ENCODE measurements at places on chromosomes 3 and 15.
A peak's percentile ranks its signal among the peaks of the same experiment; 100 is the strongest.

- no peak for DNase-seq
These were observed 172.5 kb downstream of the NTRK3 start for GRCh38 chr15:88083811-88084760.

- no peak for DNase-seq
These were observed 26.1 kb upstream of the MGLL start for GRCh38 chr3:127848131-127849129.

DNA sequence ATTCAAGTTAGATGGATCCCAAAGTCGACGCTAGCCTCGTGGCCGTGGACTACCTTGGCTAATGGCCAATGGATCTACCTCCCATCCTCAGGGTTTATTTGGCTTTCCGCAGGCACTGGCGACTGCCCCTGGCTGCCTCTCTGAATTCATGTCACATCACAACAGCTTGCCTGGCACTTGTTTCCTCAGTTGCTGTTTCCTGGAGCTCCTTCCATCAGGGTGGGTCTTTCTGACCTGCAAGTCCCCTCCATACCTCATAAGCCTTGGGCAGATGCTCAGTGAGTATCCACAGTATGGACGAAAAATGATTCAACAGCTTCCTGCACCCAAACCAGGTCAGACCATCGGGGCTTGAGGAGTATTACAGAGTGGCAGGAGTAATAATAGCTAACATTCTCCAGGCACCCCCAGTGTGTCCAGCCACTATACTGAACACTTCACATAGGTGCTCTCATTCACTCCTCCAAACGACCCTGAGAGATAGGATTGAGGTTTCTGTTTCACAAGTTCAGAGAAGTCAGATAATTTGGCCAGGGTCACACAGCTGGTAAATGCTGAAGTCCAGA is 311.5 kb downstream of the TLE3 start:
- no peak for DNase-seq

- no peak for DNase-seq
These were observed 36.2 kb upstream of the CLRN1 start for GRCh38 chr3:151008699-151009098.

- DNase-seq: no peak
These were observed 25.0 kb downstream of the DNAH1 start for GRCh38 chr3:52341123-52341522.

DNA sequence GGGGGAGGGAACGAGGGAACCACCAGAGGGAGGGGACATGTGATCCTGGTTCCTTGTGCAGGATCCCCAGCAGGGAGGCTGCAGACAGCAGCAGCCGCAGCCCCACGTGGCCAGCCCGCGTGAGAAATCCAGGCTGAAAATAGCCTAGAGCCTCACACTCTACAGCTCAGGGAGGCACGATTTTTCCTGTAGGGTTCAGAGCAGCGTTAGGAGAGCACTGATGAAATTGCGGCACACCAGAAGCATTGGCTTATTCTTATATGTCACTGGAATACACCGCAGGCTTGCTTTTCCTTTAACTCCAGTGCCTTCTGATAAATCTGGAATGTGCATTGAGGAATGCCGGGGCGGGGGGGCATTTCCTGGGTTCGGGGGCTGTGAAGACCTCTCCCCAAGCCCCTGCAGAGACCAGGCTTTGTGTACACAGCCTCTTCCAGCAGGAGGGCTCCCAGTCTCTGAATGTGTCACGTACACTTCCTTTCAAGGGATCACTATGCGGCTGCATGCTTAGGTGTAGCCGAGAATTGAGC is 193.0 kb downstream of the ATP10A start:
- DNase-seq: no peak

GRCh38 chr3:182904164-182904563 is 76.2 kb downstream of the DCUN1D1 start:
- no peak for DNase-seq

DNA sequence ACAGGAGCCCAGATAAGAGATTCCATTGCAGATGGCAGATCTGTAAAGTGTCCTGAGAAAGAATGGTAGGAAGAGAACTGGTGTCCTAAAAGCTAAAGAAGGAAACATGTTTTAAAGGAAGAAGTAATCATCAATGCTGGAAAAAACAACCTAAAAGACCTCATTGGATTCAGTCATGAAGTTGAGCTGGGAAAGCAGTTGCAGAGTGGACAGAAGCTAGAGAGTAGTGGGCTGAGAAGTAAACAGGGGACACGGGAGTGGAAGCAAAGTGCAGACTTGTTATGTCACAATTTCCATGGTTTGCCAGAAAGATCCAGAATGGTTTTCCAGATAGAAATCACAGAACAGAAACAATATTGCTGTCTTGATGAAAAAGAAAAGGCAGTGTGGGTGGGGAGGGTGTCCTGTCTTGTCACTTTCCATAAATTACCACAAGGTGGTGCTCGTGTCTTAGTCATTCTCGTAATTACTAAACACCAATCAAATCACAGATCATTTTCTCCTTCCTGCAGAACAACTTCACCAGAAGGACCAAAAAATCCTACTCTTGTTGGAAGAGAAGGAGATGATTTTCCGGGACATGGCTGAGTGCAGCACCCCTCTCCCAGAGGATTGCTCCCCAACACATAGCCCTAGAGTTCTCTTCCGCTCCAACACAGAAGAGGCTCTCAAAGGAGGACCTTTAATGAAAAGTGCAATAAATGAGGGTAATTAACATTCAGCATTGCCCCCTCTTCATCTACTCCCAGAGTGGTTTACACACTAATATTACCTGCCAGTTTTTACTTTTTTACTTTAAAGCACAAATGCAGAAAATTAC is 64.5 kb downstream of the KLHL25 start:
- peak; percentile 77 for DNase-seq

DNA sequence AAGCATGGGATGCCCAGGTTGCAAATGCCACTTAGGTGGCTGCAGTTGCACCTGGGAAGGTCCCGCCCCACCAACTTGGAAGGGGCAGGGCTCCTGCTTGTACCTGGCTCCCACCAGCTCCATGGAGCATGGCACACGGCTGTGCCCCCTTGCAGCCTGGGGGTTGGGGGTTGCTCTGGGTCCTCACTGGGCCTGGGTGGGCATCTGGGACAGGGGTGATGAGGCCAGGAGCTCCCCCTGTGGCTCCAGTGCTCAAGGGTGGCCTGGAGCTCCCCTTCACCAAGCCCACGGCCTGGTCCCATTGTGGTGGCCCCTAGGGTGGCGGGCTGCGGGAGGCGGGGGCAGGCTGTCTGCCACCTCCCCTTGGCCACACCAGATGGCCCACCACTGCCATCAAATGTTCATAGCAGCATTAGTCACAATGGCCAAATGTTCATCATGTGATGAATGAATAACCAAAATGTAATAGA is 36.7 kb downstream of the GHSR start:
- no peak for DNase-seq

GRCh38 chr3:5260992-5261501 is 73.5 kb downstream of the EDEM1 start:
- DNase-seq: no peak

- peak; percentile 47 for DNase-seq
These were observed 146.1 kb upstream of the UMPS start for GRCh38 chr3:124584245-124584551.

DNA sequence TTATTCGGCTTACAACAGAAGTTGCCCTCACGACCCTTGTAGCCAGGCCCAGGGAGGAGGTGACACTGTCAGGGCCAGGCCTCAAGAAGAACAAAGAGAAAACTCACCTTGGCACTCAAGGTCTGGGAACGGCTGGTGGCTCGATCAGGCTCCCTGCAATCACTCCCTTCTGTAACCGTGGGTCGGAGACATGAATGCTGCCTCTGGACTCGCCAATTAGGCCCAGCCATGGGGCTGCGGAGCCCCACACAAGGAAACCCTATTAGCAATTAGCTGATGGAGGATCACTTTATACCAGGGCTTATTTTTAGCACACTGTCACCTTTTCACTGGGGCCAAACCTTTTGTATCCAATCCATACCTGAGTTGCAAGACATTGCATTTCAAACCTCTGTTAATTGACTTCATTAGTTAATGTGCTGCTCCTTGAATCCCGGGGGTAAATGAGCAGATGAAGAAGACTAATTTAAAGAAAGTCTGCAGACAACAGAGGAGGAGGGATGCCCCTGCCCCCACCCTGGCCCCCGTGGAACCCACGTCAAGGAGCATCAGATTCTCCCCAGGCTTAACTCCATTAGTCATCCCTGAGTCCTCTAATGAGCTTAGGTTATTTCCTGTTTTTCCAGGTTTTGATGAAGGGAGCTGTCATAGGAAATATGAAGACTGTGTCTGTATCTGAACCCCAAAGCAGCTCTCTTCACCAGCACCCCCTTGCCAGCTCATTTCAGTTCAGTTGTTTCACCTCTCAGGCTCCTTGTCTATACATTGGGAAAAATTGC is 255.3 kb downstream of the RORA start:
- DNase-seq: no peak

DNA sequence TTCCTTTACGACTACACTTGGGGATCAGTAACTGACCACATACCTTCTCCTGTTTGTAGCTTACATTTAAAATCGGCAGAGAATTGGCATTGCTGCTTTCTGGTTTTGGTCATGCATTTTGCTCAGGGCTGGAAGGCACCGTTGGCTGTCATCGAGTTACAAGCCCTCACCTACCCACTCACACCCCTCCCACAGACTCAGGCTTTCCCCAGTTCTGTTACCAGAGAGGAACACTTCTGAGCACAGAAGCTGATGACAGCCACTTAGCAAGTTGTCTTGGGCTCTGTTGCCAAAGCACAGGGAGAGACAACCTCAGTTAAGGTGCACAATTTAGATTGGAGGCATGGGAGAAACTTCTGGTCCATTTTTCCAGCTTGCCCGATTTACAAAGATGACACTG is 204.8 kb upstream of the TOPAZ1 start:
- DNase-seq: no peak

DNA sequence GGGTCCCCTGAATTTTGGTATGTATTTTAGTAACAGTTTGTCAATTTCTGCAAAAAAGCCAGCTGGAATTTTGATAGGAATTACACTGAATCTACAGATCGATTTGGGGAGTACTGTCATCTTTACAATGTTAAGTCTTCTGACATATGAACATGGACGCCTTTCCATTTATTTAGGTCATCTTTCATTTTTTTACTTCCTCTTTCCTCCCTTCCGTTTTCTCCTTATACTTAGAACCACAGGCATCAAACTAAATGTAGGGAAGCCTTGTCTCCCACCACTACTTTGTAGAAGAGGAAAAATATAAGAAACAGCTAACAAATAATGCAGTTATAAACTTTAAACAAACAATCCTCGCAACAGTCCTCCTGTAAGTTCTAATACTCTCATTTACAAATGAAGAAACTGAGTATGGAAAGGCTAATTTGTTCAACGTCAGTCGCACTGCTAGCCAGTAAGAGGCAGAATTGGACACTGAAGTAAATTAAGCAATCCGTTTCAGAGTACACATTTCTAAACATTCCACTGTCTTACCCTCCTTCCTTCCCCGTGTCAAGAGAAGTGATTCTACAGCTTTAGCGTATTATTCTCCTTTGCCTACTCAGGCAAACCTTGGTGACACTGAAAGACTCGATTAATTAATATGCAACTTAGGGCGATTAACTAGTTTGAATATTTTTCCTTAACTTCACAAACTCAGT is 25.6 kb downstream of the RHOA start:
- no peak for DNase-seq

GRCh38 chr15:57916695-57917094 is 148.8 kb downstream of the ALDH1A2 start:
- no peak for DNase-seq
